ENCODE measurements at places on chromosomes 3 and 15.

DNA sequence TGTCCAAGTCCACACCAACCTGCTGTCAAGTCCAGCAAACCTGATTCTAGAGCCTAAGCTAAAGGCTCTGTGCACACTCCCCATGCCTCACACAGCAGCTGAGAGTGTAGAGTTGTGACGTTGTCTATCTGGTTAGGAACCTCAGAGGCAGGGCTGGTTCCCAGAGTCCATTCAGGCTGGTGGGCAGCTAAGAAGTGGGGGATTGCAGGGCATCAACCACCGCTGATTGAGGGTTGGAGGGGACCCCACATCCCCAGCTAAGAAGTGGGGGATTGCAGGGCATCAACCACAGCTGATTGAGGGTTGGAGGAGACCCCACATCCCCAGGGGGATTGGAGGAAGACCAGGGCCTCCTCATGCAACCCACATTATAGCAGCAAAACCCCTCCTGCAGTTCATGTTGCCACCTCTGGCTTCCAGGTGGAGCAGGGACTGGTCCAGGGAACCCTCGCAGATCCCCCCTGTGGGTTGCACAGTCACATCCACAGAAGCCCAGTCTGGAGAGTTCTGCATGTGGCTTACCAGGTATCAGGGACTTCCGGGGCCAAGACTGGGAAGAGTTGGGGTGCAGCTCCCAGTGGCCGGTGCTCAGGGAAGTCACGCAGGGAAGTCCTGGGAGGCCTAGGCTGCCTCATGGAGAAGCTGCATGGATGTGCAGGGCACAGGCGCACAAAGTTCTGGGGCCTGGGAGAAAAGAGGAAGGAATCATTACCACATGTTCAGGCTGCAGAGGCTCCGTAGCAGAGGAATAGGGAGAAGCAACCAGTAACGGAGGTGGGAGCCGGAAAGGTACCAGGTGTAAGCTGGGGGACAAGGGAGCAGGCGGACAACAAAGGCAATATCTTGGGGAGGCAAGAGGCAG is 71.4 kb upstream of the PCSK6 start:
- no peak for DNase-seq

DNA sequence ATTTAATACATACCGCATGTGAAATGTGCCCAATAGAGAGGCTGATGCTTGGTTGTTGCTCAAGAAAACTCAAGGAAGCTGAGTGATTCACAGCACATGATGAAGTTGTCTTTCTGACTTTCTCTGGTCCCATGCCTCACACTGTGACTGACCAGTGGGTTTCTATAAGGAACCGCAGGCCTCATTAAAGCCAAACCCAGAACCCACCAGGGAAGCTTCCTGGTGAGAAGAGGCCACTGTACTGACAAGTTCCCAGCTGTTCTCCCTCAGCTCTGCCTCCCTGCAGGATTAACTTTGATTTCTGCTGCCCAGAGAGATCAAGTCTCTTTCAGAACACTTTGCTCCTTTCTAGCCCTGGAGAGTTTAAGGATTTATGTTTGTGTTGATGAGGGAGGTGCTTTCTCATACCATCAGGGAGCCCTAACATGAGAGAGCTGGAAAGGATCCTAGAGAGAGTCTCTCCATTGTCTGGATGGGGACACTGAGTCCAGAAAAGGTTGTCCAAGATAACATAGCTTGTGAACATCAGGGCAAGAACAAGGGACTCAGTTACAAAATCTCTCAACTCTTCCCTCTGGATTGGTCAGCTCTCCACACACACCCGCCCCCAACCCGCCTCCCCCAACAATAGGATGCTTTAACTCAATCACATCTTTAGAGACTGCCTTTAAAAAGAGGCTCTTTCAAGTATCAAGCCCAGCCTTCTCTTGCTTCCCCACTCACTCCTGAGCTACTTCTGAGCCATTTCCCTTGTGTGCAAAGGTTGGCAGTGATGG is 303.2 kb upstream of the TLE3 start:
- DNase-seq: no peak

- DNase-seq: no peak
Observed at GRCh38 chr3:185984203-185984602, 46.4 kb upstream of the TRA2B start.

- no peak for DNase-seq
Observed at GRCh38 chr15:68658151-68658550, 79.4 kb downstream of the CORO2B start.

DNA sequence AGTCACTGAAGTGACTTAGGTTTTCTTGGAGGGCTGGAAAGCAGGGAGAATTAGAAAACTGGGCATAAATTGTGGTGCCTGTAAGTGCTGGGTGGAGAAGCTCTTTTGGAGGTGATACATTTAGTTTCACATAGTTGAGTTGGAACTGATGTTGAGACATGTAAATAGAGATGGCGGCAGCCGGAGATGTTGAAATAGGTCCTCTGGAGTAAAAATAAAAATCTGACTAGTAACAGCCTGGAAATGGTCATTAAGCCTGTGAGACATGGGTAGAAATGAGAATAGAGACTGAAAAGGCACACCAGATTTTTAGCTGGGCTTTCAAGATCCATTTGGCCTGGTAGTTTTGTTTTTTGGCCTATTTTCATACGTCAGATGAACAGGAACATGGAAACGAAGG is 2.9 kb upstream of the NIT2 start:
- DNase-seq: no peak

GRCh38 chr3:156602424-156602823 is 47.5 kb upstream of the SSR3 start:
- DNase-seq: no peak

- no peak for DNase-seq
Observed at GRCh38 chr15:37109872-37110572, 9.7 kb upstream of the MEIS2 start.

- no peak for DNase-seq
Observed at GRCh38 chr3:41163421-41163820, 35.9 kb upstream of the CTNNB1 start.

DNA sequence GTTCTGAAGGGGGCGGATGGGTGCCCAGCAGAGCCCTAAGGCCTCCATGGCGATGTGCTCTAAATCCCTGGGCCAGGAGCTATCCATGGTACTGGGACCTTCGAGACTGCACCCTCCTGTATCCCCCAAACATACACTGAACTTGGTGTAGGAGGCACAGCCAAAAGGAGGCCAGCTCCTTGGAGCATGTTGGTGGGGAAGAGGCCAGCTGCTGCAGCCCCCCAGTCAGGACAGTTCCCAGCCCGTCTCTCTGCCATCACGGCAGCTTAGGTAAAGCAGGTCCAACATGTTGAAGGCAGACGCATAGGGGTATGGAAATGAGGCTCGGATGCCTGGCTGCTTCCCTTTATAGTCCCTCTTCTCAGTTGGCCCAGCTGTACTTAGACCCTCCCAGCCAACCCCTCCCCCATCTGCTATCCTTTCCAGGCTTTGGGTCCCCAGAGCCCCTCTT is 1.8 kb downstream of the CAMKV start:
- DNase-seq: peak; percentile 77

DNA sequence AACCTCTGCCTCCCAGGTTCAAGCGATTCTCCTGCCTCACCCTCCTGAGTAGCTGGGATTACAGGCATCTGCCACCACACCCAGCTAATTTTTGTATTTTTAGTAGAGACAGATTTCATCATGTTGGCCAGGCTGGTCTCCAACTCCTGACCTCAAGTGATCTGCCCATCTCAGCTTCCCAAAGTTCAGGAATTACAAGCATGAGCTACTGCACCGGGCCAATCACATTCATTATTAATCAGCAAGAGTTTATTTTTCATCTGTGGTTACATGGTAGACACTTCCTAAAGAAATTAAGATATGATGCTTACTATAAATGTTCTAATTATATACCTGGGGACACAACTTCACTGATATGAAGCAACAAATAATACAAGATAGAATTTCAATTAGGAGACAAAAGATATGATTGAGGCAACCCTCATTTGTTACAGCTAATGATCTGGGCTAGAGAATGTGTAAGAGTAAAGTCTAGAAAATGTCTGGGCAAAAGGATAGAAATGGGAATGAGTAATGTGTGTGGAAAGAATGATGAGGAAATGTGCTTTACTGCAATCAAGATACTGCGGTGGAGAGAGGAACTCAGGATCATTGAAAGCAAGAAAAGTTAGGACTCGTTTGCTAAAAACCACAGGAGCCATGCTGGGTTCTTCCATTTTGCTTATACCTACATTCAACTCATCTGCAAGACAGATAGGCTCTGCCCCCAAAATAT is 366.8 kb downstream of the ZIC1 start:
- DNase-seq: no peak

All from NT2/D1 (cell line).